ENCODE measurements at places on chromosomes 4 and X.

GRCh38 chr4:41294445-41295062 is 37.8 kb downstream of the UCHL1 start:
- DNase-seq, result no peak

DNA sequence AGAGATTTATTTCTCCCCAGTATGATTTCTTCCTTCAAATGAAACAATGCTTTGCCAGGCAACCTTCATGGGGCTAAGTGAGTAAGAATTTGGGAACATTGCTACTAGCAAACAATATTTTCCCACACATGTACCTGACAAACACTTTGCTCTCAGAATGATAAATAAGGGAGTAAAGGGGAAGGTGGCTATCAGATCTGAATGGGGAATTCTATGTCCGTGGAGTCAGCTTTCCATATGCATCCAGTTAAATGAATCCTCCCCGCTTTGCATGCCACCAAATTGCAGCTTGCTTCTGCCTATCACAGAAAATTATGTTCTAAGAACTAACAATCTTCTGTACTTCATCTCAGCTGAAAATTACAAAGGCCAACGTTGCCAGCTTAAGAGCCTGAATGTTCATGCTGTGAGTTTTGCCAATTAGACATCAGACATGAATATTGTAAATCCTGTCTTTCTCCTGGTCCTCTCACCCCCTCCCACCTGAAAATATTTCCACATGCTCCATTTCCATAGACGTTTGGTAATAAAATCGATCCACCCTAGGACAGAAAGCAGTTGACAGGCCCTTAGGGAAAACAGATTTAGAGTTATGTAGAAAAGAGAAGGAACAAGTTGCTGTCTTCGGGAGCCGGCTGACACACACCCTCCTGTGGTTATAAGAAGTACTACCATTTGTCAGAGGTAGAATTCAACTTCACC is 6.3 kb downstream of the MEPE start:
- no peak for DNase-seq

- no peak for DNase-seq
Measured at GRCh38 chr4:34365946-34366345, 1878.4 kb downstream of the ARAP2 start.

DNA sequence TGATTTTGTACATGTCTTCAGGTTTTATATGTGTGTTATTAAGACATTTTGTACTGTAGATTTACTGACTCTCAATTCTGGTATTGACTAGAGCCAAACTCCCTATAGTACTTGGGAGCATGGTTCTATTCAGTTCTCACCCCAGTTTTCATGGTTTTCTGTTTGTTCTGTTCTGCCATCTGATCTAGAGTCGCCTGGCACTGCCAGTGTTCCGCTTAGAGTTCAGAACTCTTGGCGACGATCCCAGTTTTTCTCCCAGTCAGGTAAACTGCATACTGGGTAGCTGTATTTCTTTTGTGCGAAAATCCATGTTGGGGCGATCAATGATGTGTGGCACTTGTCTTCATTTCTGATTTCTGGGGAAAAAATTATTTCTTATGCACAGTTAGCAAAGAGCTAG is 78.0 kb downstream of the PHOX2B start:
- no peak for DNase-seq

DNA sequence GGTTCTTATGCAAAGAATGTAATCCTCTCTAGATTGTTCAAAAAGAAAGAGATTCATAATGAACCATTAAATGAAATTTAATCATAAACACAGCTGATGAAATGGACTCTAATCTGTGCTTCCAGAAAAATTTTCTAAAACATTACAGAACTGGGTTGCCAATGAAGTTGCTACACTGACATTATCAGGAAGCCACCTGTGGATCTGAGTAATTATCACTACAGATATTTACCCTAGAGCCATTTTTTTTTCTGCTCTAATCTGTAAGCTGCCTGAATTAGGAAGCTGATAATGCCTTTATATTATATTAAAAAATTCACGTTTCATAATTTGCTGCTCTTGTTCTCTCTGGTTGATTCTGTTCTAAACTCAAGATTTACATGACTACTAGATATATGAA is 380.1 kb downstream of the GRIA2 start:
- DNase-seq, result no peak

- no peak for DNase-seq
Measured at GRCh38 chr4:107196312-107196711, 160.2 kb upstream of the DKK2 start.

DNA sequence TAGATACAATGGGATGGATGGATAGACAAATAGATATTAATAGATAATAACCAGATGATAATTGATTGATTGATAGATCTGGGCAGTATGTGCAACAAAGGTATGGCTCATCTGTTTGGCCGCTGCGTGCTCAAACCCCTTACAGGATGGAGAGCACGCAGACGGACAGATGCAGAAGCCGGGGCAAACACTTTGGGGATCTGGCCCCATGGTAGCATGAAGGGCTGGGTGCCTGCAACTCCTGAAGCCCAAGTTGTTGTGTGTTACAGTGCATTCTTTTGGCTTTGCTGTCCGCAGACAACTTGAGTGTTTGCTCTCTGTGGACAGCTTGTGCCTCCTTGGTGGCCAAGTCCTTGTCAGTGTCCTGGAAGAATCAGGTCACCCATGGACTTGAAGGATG is 10.6 kb upstream of the DHRSX start:
- peak; percentile 50 for DNase-seq

GRCh38 chr4:89024051-89024675 is 32.8 kb downstream of the FAM13A start:
- DNase-seq, result no peak

DNA sequence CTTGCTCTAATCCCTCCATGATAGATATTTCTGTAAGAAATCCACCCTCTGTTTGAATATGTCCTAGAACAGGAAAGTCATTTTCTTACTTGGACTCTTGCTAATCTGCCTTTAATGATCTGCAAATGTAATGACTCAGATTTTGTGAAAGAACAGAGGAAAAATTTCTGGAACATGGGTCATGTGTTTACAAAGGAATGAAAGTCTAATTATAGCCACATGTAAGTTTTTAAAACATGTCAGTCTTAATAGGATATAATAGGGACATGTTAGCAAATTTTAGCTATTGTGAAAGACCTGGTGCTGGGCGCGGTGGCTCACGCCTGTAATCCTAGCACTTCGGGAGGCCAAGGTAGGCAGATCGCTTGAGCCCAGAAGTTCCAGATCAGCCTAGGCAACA is 47.6 kb downstream of the GRK4 start:
- DNase-seq, result no peak

DNA sequence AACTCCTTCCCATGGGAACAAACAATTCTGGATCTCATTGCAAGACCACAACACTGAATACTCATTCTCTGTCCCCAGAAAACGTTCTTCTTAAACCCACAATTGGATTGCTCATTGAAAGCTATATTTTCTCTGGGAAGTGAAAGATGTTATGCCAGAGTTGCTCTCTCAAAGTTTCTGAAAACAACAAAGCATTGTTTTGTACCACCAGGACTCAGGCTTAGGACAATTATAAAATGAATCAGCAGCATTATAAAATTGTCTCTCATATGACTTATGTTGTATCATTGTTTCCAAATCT is 26.5 kb downstream of the TFDP3 start:
- DNase-seq, result no peak

- no peak for DNase-seq
Measured at GRCh38 chrX:153414856-153415510, 3.7 kb downstream of the ZFP92 start.

- no peak for DNase-seq
Measured at GRCh38 chr4:90542216-90542615, 415.0 kb downstream of the CCSER1 start.

DNA sequence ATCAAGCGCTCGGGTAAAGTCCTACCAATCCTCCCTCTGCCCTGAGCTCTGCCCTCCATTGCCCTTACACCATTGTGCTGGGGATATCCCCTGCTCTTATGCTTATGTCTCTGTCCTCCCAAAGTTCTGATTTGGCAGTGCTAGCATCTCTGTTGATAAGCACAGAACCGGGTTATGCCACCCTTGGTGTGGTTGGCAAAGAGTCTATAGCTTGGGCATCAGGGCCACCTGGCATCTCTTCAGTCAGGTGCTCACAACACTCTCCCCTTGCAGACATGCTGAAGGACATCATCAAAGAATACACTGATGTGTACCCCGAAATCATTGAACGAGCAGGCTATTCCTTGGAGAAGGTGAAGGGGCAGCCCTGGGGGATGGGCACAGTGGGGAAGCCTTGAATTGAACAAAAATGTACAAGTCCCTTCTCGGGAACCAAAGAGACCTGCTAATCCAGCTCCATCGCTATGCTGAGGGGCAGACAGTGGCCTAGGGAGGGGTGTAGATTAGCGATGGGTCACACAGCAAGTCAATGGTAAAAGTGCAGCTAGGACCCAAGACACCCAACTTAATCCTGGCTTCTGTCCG is 3.8 kb downstream of the MAGED2 start:
- no peak for DNase-seq

DNA sequence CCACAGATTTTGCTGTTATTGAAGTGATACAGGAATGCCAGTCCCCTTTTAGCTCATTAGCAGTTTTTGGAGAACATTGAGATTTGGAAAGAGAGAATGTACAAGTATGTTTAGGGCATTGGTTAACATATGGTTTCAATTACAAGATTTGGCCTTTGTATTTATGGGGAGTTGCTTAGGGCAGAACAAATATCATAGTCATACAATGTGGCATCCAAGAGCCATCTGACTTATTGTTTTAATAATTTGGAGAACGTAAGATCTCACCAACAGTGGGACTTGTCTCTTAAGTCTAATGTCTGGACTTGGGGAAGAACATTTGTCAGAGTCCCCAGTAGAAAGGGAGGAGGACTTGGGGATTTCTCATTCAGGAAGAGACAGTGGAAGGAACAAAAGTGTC is 166.1 kb downstream of the STK32B start:
- no peak for DNase-seq

DNA sequence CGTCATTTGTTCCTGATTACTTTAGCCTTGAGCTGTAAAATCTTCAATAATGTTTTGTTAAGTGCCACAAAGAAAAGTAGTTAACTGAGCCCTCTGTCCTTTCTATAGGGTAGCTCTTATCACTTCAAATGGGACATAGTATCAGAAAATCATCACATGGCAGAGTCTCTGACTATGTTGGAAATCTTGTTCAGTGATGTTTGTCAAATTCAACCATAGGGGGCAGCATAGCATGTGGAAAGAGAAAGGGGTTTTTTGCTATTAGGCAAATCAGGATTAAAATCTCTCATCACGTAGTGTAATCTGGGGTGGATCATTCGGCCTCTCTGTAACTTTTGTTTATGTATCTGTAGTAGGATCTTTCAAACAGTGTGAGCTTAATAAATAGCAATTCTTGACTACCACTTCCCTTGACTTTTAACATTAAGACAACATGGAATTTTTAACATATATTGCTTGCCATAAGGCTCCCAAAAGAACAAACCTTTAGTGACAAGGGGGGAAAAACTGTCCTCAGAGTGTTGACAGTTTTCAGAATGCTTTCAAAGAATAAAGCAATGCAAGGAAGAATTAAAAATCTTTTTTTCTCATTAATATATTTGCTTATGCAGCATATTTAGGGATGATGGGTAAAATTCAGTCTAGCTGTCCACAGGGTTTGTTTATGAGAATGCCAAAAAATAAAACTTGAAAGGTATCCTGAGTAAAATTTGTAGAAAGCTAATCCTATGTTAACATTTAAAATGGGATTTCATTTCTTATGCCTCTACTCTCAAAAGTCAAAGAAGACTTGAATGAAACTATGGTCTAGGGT is 127.2 kb downstream of the FBXW7 start:
- no peak for DNase-seq
